Astrocyte (in vitro differentiated cells and primary cell): ENCODE measurements at places on chromosomes 5 and 9.
A peak's percentile ranks its signal among the peaks of the same experiment; 100 is the strongest.

DNA sequence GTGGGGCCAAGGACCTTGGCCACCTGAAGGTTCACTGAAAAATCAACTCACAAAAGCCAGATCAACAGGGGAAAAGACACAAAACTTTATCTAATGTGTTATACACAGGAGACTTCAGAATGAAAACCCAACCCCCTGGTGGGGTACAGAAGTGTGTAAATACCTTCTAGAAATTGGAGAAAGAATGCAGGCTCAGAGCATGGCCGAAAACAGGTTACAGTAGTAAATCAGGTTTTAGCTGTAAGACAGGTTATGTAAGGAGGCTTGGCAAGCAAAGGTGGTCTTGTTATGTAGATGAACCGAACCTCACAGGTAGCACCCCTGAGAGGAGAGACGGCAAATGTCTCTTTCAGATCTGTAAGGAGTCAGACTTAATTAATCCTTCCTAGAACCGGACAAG lies 10.0 kb downstream of the CEMIP2 start:
- peaks cover 20% of the 10 kb centered on the region for H3K4me1 ChIP-seq
- no peak for DNase-seq
- no peak overlapping the region for H3K27ac ChIP-seq
- H3K27me3 ChIP-seq, result no peaks in the 10 kb centered on the region
- no peaks in the 10 kb centered on the region for H3K36me3 ChIP-seq

DNA sequence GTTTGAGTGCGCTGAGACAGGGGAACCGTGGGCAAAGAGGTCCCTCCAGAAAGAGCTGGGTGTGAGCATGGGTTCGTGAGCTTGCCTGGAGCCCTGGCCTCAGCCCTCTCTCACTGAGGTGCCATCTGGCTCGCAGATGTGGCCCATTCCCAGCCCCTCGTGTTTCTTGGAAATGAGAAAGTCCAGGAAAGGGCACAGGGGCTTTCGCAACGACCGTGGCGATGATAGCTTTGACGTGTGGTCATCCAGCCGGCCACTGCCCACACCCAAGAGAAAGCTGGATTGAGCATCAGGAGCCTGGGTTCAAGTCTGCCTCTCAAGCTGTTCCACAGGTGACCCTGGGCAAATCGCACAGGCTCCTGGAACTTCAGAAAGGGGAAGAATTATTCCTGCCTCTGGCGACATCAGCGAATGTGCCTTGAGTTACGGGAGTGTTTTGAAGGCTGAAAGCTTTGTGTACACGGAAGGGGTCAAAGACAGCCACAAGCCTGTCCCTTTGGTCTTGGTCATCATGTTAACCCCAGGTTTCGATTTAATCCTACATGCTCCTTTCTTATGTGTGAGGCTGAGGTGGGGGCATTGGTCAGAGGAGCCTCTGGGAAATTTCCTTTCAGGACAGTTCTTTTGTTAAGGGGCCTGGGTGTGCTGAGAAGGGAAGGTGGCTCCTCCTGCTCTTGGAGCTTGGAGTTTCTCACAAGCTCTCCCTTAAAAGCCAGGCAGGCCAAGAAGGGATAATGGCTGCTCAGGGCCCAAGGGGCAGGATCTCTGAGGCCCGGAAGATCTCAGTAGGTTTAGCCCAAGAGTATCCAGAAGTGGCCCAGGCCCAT lies 41.7 kb upstream of the IL17B start:
- DNase-seq, result no peak
- peaks cover 30% of the 10 kb centered on the region for H3K36me3 ChIP-seq
- H3K4me1 ChIP-seq, result peaks cover 77% of the 10 kb centered on the region
- peak overlapping the region; percentile 19 for H3K27ac ChIP-seq

DNA sequence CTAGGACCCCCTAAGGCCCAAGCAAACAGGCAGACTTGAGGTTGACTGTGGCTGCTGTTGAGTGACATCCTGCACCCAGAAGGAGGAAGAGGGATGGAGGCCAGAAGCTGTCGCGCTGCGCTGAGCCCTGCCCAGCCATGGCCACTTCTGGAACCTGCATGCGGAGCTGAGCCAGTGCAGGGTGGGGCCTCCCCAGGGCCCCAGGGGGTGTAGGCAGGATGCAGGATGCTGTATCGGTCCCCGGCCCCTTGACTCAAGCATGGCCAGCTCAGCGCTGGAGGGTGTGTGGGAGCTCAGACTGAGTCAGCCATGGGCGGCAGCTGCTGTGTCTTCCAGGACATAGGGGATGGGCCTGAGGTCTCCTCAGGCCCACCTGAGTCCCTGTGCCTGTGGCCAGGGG lies 26.9 kb downstream of the GLT6D1 start:
- DNase-seq, result no peak
- no peaks in the 10 kb centered on the region for H3K4me1 ChIP-seq
- H3K27ac ChIP-seq, result no peak overlapping the region
- no peaks in the 10 kb centered on the region for H3K27me3 ChIP-seq
- H3K36me3 ChIP-seq, result no peaks in the 10 kb centered on the region
- no peak overlapping the region for H3K4me3 ChIP-seq

GRCh38 chr5:78341440-78341839 lies 19.0 kb upstream of the SCAMP1 start:
- no peaks in the 10 kb centered on the region for H3K36me3 ChIP-seq
- no peaks in the 10 kb centered on the region for H3K27me3 ChIP-seq
- no peak overlapping the region for H3K27ac ChIP-seq
- peaks cover 6% of the 10 kb centered on the region for H3K4me1 ChIP-seq
- no peak overlapping the region for H3K4me3 ChIP-seq
- no peak for DNase-seq

DNA sequence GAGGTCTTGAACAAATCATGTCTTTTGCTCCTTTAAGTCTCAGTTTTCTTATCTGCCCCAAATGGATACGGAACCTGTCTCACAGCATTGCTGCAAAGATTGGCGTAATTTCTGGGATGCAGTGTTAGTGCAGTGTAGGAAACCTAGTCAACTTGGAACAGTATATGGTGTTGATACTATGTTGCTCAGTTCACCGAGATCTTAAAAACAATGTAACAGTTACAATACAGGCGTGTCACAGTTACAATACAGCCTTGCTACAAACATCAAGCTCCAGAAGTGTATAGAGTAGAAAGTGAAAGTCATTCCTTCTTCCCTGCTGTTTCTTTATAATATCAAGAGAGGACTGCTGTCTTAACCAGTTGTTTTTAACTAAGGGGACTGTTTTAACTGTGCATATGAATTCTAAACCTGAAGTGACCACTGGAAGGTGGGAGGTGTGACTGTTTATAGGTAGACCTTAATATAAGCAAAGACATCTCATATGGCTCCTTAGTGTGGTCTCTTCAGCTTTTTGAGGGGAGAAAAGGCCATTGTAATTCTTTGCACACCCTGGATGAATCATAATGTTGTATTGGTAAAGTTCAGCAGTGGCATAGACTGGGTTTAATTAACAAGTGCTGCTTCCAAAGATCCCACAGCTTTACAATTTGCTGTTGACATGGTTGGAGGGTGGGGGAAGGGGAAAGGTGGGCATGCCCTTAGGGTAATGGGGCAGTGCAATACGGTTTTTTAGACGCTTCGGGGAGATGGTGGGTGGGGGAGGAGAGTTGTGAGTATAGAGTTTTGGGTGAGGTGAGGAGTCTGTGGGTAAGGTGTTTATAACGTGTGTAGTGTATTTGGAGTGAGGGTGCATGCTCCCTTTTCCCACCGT lies 12.9 kb downstream of the PRRC2B start:
- H3K36me3 ChIP-seq, result no peaks in the 10 kb centered on the region
- H3K27me3 ChIP-seq, result no peaks in the 10 kb centered on the region
- peak overlapping the region; percentile 16 for H3K27ac ChIP-seq
- peak overlapping the region; percentile 38 for H3K4me3 ChIP-seq

GRCh38 chr9:8955315-8955714 lies 1155.7 kb upstream of the DMAC1 start:
- H3K27ac ChIP-seq, result no peak overlapping the region
- no peaks in the 10 kb centered on the region for H3K27me3 ChIP-seq
- H3K4me3 ChIP-seq, result no peak overlapping the region
- H3K4me1 ChIP-seq, result no peaks in the 10 kb centered on the region
- no peak for DNase-seq
- H3K36me3 ChIP-seq, result no peaks in the 10 kb centered on the region

GRCh38 chr5:143572671-143573070 lies 169.2 kb upstream of the NR3C1 start:
- H3K27me3 ChIP-seq, result no peaks in the 10 kb centered on the region
- no peaks in the 10 kb centered on the region for H3K36me3 ChIP-seq
- H3K27ac ChIP-seq, result no peak overlapping the region
- H3K4me3 ChIP-seq, result no peak overlapping the region
- peaks cover 5% of the 10 kb centered on the region for H3K4me1 ChIP-seq

GRCh38 chr5:31106278-31106677 lies 87.2 kb upstream of the CDH6 start:
- H3K36me3 ChIP-seq, result no peaks in the 10 kb centered on the region
- H3K4me1 ChIP-seq, result peaks cover 23% of the 10 kb centered on the region
- H3K4me3 ChIP-seq, result peak overlapping the region; percentile 12
- no peaks in the 10 kb centered on the region for H3K27me3 ChIP-seq

GRCh38 chr5:177453852-177454396 lies 7.3 kb downstream of the PRR7 start:
- H3K27me3 ChIP-seq, result no peaks in the 10 kb centered on the region
- H3K4me1 ChIP-seq, result peaks cover 36% of the 10 kb centered on the region
- H3K4me3 ChIP-seq, result peak overlapping the region; percentile 26
- H3K36me3 ChIP-seq, result peaks cover 12% of the 10 kb centered on the region

DNA sequence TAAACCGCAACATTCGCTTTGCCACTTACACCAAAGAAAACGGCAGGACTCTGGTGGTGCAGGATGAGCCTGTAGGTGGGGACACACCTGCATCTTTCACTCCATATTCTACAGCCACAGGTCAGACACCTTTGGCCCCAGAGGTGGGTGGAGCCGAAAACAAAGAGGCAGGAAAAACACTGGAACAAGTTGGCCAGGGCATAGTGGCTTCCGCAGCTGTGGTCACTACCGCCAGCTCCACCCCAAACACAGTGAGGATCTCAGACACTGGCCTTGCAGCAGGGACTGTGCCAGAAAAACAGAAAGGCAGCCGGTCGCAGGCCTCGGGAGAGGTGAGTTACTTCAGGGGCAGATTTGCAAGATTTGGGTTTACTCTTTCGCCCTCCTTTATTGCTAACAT lies 33.8 kb downstream of the KDM3B start:
- H3K27me3 ChIP-seq, result no peaks in the 10 kb centered on the region
- no peak overlapping the region for H3K4me3 ChIP-seq
- H3K4me1 ChIP-seq, result peaks cover 10% of the 10 kb centered on the region
- peaks cover 20% of the 10 kb centered on the region for H3K36me3 ChIP-seq
- no peak for DNase-seq

GRCh38 chr9:121564504-121565260 lies 65.0 kb upstream of the GGTA1 start:
- no peaks in the 10 kb centered on the region for H3K27me3 ChIP-seq
- no peak overlapping the region for H3K27ac ChIP-seq
- peaks cover 38% of the 10 kb centered on the region for H3K4me1 ChIP-seq

- no peaks in the 10 kb centered on the region for H3K27me3 ChIP-seq
- H3K4me1 ChIP-seq, result no peaks in the 10 kb centered on the region
- H3K4me3 ChIP-seq, result no peak overlapping the region
- DNase-seq, result no peak
- H3K36me3 ChIP-seq, result no peaks in the 10 kb centered on the region
These were observed 696.2 kb upstream of the COX7C start for GRCh38 chr5:85921590-85921989.

- H3K4me3 ChIP-seq, result no peak overlapping the region
- no peaks in the 10 kb centered on the region for H3K27me3 ChIP-seq
- H3K36me3 ChIP-seq, result no peaks in the 10 kb centered on the region
- no peaks in the 10 kb centered on the region for H3K4me1 ChIP-seq
These were observed 297.8 kb downstream of the NPR3 start for GRCh38 chr5:33008751-33009418.

GRCh38 chr5:115349001-115349817 lies 52.8 kb upstream of the CCDC112 start:
- no peak overlapping the region for H3K4me3 ChIP-seq
- no peaks in the 10 kb centered on the region for H3K36me3 ChIP-seq
- H3K27ac ChIP-seq, result peak overlapping the region; percentile 69
- no peaks in the 10 kb centered on the region for H3K27me3 ChIP-seq
